ENCODE measurements at places on chromosomes 4 and X.

- peak; percentile 56 for DNase-seq
These were observed 32.8 kb downstream of the FAM149A start for GRCh38 chr4:186137196-186137794.

DNA sequence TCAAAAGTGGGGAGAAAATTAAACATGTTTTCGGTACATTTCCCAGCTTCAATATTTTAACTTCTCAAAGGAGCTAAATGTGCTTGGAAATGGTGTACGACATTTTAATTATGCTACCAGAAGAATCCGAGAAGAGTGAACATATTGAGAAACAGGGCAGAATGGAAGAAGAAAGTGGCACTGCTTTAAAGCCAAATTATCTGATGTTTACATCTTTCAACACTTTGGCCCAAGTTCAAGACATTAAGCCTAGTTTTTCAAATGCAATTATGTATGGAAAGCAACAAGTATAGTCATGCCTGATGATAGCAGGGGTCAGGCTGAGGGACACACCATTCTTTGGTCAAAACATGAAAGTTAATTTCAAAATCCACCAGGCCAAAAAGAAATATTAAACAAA lies 577.9 kb upstream of the ZFP42 start:
- DNase-seq = no peak

DNA sequence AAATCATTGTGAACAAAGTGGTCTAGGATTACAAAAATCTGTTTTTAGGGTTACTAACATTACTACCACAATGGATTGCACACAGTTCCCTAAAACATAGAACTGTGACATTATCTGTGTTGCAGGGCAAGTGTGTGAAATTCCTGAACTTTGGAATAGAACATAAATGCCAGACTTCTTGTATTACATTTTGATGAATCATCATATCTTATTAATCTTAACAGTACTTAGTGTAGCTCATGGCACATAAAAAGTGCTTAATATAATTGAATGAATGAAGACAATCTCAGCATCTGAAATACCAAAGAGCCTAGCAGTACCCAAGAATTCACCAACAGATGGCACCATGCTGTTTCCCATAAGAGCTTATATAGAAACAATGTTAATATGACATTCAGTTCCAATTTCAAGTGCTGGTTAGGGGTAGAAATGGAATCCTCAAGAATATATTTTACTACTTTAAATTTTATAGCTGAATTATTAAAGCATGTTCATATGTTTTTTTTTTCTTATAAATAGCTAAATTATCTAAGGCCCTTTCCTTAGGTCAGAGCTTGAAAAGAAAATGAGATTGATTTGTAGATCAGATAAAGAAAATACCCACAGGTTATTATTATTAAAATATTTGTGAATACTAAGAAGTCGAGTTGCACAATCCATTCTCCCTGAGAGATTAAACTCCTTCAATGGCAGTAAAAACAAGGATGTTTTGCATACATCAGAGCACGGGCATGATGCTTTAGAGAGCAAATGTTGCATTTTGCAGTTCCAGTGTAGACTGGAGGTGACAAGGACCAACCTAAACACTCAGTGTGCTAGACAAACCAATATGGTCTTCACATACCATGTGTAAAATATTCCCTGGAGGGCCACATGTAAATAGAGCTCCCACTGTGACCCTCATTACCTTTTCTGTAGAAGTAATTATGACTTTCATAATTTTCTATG lies 25.7 kb upstream of the SHISA3 start:
- peak; percentile 88 for DNase-seq

DNA sequence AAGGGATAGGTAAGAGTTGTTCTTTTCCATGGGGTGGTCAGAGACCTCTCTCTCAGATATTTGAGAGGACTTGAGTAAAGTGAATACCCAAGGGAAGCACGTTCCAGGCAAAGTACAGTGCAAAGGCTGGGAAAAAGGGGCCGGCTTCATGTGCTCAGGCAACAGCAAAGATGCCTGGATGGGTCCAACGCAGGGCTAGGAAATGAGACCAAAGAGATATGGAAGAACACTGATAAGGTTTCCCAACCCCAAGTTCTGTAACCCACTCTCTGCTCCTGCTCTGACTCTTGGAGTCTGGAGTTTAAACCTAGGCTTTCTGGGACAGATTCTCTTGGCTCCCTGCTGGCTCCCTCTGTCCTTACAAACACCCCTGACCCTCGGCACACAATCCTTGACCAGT lies 36.2 kb upstream of the PROM1 start:
- no peak for DNase-seq

GRCh38 chr4:1480720-1481119 lies 74.5 kb upstream of the NKX1-1 start:
- DNase-seq = no peak
